Stimulated activated CD8-positive, alpha-beta memory T cell treated with anti-CD3 and anti-CD28 coated beads, Interleukin-4, amount 100 ng/mL, for 48 hours (primary cell): ENCODE measurements at places on chromosomes 1 and 21.

DNA sequence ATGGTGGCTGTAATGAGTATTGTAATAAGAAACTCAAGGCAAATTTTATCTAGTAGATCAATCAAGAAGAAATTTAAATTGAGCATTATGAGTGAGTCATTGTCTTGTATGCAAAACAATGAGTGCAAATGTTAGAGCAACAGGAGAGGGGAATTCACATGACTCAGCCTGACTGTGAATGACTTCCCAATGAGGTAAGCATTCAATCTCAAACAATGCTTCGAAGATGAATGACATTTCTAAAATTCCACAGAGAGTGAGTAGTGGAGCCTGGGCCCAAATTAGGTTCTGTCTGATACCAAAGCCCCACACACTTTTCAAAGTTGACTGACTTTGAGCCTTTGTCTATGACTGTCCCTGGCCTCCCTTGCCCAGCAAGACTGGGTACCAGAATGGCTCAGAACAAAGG lies 738.0 kb downstream of the PTPRU start:
- DNase-seq = no peak

GRCh38 chr1:187228790-187229189 lies 400.0 kb downstream of the PLA2G4A start:
- no peak for DNase-seq

GRCh38 chr1:9760824-9761223 lies 62.9 kb downstream of the CLSTN1 start:
- no peak for DNase-seq

- no peak for DNase-seq
These were observed 35.8 kb upstream of the CD34 start for GRCh38 chr1:207946756-207947155.

DNA sequence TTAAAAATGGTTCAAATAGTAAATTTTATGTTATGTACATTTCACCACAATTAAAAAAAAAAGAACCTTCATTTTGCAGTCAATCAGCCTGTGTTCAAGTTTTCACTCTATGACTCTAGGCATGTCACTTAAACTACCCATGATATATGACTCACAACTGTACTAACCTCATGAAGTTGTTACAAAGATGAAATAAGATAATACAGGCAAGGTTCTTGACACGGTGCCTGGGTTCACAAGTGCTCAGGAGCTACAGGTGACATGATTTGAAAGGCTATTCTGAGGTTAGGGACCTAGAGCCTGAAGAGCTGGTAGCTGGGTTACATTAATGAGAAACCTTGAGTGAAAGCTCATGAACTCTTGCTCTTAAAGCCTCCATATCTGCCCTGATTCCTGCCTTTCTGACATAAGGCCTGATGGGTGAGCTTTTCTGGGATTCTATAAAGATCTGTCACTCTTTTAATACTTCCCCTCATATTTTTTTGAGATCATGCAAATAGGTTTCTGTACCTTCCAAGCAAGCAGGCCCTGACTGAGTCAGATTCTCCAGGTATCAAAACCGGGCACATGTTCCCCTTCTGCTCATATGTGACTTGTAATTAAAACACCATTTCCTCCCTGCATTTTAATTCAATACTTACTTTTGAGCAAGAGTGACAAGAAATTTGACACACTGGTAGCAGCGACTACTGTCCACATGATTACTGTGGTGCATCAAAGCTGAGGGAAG lies 34.0 kb downstream of the PCSK9 start:
- no peak for DNase-seq

- peak; percentile 80 for DNase-seq
These were observed 43.7 kb upstream of the RNF11 start for GRCh38 chr1:51192213-51192843.

DNA sequence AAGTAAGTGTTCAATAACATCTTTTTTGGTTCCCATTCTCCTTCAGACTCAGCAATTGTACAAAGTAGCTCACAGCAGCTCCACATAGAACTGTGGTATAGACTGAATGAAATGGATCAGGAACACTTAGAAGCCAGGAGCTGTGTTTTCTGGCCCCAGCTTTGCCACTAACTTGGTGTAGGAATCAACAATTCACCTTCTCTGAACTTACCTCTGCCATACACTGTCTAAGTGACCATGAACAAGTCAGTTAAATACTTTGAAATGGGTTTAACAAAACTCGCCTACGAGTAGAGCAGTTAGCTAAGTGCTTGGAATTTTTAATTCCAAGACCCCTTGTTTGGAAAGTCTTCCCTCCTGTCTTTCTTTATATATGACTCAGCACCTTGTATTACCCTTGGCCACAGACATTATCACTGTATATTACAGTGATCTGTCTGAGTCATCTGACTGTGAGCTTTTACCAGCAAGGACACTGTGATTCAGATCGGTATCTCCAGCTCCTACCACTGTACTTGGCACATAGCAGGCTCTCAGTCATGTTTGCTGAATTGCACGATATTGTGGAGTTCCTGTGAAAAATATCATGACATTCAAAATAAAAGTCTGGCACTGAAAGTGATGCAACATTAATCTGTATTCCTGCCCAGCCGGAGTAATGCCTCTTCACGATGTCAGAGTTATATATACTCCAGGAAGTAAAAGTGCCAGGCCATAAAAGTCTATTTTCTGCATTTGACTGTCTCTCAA lies 101.7 kb upstream of the BEND5 start:
- no peak for DNase-seq

DNA sequence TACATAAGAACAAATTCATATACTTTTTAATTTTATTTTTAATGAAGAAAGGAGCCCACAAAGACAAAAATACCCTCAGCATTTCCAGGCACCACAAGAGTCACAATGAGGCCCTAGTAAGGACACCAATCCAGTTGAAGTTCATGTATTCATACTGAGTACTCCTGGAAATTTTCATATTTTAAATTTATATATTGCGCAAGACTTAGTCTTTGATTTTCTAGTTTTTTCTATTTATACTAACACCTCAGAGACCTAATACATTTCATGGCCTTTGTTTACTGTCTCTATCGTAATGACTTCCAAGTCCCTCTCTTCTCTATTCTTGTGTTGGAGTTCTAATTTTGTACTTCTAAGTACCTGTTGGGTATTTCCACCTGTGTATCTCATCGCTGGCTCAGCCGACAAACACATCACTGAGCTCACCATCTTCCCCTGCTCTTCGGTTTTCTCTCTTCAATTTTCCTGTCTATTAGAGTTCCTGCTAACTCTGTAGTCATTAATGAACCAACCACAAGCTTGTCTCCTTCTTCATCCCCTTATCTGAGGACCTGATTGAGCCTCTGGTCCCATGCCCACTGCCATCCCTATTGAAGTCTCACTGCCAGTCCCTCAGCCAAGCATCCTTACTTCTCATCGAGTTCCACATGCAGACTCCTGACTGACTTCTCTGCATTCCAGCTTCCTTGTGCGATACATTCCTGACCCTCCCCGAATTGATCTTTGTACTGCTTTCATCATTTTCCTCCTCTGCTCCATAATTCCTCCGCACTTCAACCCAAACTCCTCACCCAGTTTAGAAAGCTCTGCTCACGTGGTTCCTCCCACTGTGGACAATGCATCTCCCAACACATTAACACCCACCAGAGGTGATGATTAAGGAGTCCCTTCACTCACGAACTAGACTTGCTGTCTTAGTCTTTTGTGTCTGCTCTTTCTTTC lies 17.3 kb upstream of the IRF2BP2 start:
- DNase-seq = no peak

- DNase-seq = peak; percentile 67
These were observed at the start of gene LAPTM5 for GRCh38 chr1:30757352-30758120. LAPTM5 (minus strand) TSS chr1:30757774; CDS start chr1:30757745, 29 bp downstream.

- DNase-seq = no peak
These were observed 45.5 kb upstream of the RBM15 start for GRCh38 chr1:110293601-110294104.

- no peak for DNase-seq
These were observed 19.9 kb upstream of the UBE2U start for GRCh38 chr1:64183395-64184002.

DNA sequence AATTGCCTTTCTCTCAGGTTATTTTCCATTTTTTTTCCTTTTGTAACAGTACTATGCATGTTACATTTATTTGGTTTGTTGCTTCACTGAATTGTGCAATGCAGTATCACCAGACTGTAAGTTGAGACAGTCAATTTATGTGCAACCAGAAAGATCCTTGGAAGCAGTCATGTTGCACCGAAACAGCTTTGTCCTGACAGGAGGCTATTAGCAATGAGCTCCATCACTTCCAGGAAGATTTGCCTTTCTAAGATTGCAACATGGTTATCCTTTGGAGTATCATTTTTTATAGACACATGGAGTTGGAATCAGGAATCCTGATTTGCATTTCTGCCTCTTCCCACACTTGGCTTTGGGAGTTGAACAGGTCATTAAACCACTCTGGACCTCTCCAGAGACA lies 84.5 kb upstream of the ST6GALNAC5 start:
- DNase-seq = no peak

GRCh38 chr1:160781914-160782689 lies 13.9 kb upstream of the LY9 start:
- peak; percentile 29 for DNase-seq

DNA sequence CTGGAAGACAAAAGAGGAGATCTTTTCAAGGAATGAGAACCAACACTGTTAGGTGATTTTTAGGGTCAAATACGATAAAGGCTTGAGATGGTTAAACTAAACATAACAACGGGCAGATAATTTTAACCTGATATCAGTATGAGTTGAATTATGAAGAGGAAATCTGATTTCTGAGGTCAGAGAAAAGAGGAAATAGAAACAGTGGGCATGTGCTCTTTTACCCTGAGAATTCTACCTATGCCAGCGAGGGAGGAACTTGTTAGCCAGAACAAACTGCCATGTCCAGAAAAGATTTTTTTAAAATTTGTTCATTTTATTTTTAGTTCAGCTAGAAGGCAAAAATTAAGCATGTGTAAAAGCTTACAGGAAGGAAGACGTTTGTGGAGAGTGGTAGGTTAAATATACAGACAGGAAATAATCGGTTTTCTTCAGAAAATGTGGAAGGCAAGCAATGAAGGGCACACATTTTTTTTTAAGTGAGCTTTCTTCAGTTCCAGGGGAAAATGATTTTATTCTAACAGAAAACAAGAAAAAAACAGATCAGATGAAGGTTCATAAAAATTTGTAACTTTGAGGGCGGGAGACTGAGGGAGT lies 1745.3 kb downstream of the MRPL39 start:
- no peak for DNase-seq

DNA sequence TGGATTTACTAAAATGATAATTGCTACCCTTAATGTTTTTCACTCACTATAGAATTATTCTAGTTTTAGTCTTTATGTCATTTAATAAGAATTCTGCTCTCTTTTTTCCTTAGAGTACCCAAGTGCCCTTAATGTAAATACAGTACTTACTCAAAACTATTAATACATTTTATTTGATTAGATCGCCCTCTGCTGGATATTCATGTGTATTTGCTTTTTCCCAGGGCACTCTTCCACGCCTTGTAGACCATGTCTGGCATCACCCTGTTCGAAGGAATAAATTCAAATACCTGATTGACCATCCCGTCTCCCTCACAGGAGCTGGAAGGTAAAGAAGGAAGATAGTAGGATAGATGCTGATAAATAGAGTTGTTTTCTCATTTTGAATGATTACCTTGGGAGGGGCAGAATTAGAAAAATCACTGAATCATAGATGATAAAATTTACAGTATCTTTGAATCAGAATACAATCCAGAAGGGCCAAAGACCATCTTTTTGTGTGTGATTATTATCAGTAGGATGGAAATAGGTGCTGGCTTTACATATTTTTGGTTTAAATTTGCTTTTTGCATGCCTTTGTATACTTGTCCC lies 4.1 kb downstream of the AXDND1 start:
- no peak for DNase-seq

DNA sequence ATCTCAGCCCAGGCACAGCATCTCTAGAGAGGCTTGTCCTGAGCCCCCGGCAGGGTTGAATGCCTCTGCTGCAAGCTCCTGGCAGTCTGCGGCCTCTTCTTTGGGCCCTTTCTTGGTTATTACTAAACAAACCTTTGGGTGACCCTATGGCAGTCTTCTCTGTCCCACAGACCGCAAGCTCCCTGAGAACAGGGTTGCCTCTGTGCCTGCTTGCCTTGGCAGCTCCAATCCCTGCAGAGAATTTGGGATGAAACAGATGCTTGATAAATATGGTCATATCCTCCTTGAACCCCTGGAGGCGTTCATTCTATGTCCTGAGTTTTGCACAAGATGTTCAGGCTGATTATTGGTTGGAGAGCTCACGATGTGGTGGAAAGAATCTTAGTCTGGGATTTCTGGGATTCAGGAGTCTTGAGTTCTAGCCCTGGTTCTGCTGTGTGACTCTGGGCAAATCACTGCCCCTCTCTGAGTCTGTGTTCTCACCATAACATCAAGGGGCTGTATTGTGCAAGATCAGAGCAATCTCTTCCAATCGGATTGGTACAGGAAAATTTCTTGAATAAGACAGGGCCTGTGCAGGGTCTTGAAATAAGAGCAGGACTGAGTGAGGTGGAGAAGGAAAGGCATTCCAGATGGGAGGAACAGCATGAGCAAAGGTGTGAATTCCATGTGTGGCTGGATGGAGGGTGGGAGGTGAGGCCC lies 49.6 kb downstream of the EDN2 start:
- DNase-seq = no peak

DNA sequence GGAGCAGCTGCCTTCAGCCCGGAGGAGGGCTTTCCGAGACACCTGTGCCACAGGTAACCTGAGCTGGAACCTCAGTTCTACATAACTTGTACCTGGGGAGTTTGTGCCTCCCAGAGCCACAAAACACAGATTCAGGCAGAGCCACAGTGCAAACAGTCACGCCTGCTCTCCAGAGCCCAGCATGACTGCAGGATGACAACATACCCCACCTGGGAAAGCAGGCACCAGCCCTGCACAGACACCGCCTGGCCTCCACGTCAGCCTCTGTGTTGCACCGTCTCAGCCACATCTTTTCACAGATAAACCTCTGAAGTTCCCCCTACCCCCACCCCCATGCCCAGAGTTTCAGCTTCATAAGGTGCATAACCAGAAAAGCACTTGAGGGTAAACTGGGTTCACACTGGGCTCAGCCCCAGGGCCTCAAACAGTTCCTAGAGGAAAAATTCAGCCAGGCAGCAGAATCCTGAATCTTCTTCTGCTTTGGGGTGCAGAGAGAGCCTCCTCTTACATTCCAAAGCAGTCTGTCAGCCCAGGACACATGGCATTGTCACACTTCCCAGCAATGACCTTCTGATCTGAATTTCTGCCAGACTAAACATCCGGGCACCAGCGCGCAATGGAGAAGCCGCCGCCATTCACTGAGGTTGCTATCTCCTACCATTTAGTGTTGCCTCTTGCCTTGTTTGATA lies 229.5 kb downstream of the TOMM20 start:
- DNase-seq = no peak
